ENCODE measurements at places on chromosomes 5 and 9. TPM values are rescaled to one million over a fixed set of nuclear protein-coding genes. Genes with fewer than 3 reads are reported as not detected.

DNA sequence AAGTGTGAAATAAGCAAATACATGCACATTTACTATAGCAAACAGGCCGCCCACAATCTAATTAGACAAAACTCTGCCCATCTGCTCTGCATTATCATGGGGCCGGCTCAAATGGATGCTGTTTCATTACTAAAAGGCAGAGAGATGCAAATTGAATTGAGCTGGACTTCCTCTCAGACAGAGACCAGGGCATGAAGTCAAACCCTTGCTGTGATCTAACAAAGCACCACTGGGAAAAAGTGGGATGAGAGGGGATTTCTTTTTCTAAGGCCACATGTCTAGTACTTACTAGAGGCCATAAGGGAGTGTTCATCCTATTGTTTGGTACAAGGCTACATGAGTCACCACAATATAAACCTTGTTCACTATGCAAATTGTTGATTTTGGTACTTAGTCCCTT lies 614.7 kb downstream of the ISL1 start:
- no peak for DNase-seq

GRCh38 chr5:53166183-53166495 lies 56.6 kb upstream of the MOCS2 start:
- no peak for DNase-seq

DNA sequence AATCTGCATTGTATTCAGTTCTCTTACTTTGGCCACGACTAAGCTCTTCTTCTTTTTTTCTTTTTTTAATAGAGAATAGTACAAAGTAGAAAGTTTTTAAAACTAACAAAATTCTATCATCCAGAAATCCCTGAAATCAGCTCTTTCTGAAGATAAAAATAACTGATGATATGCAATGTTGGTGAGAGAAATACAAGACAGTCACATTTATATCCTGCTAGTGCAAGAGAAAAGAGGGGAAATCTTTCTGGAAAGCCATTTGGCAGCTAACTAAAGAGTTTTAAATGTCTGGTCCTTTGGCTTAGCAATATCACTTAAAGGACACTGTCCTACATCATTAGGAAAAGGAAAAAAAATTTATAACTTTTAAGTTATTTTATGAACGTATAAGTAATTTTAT lies 27.0 kb upstream of the FREM1 start:
- DNase-seq, result no peak

GRCh38 chr9:7790022-7790818 lies 9.4 kb downstream of the DMAC1 start:
- peak; percentile 39 for DNase-seq

GRCh38 chr5:39151745-39152144 lies 67.6 kb downstream of the FYB1 start:
- DNase-seq, result no peak

- no peak for DNase-seq
These were observed 79.9 kb downstream of the ACER2 start for GRCh38 chr9:19488721-19489120.

DNA sequence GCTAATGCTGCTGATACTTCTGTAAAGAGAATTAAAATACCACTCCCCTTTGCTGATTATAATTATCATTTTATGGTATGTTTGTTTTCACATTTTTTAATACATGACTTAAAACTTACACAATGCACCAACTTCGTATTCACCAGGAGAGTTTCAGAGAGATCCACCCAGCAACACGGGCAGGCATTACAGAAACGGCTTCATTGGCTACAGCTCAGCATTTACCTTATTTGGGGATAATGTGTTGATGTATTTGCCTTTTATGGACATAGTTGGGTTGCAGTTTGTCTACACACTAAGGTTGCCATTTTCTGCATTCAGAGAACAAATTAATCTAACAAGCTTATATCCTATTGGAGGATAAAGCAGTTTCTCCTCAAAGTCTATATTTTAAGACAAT lies 423.6 kb downstream of the PRDM9 start:
- DNase-seq, result no peak

The PKD2L2 gene
- total RNA-seq, result 0.85 TPM

GRCh38 chr9:128057724-128058409 lies 9.3 kb downstream of the NAIF1 start:
- no peak for DNase-seq

DNA sequence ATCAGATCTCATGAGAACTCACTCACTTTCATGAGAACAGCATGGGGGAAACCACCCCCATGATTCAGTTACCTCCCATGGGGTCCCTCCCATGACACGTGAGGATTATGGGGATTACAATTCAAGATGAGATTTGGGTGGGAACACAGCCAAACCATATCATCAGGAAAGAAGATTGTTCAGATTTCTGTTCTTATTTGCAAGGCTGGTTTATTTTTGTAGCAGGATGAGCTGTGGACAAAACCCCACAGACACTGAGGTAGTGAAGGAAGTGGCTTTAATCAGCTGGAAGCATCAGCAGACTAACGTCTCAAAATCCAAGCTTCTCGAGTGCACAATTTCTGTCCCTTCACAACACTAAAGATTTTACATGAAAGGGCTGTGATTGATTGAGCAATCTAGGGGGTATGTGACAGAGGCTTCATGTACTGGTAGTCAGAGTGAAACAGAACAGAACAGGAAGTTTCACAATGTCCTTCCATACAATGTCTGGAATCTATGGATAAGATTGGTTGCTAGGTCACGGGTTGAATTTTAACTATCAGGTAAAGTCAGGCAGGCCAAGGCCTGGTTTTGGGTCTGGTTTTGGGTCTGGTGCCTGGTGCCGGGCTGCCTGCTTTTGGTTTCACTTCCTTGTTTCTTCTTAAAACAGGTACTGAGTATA lies 91.3 kb upstream of the ZNF366 start:
- DNase-seq, result no peak

The NIM1K gene
- 0.89 TPM for total RNA-seq

DNA sequence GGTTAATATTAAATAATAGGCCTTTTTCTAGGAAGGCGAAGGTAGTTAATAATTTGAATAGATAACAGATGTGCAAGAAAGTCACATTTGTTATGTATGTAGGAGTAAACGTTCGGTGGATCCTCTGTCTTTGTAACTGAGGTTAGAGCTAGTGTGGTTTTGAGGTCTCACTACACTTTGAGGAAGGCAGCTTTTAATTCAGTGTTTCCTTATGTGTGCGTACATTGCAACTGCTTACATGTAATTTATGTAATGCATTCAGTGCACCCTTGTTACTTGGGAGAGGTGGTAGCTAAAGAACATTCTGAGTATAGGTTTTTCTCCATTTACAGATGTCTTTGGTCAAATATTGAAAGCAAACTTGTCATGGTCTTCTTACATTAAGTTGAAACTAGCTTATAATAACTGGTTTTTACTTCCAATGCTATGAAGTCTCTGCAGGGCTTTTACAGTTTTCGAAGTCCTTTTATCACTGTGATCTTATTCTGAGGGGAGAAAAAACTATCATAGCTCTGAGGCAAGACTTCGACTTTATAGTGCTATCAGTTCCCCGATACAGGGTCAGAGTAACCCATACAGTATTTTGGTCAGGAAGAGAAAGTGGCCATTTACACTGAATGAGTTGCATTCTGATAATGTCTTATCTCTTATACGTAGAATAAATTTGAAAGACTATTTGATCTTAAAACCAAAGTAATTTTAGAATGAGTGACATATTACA lies 45.7 kb downstream of the TGFBR1 start:
- no peak for DNase-seq

The SURF4 gene
- 90.4 TPM for total RNA-seq

The SAPCD2 gene
- 0.08 TPM for total RNA-seq

- DNase-seq, result no peak
These were observed 13.8 kb downstream of the TXNDC8 start for GRCh38 chr9:110323818-110324217.

- DNase-seq, result no peak
These were observed 118.4 kb downstream of the ASTN2 start for GRCh38 chr9:117296453-117296852.

All from right cardiac atrium (tissue), 5 donors.